ENCODE measurements at places on chromosomes 2 and 18. TPM values are rescaled to one million over a fixed set of nuclear protein-coding genes. Genes with fewer than 3 reads are reported as not detected.
A peak's percentile ranks its signal among the peaks of the same experiment; 100 is the strongest.

PTPRM gene
- 7.1 TPM for total RNA-seq

PLEKHH2 gene
- 2.6 TPM for total RNA-seq

GRCh38 chr18:55214969-55215368 is 255.7 kb upstream of the CCDC68 start:
- H3K36me3 ChIP-seq: no peaks in the 10 kb centered on the region
- H3K27me3 ChIP-seq: no peaks in the 10 kb centered on the region
- no peak overlapping the region for H3K4me3 ChIP-seq

GRCh38 chr2:47016172-47016913 is 100.7 kb upstream of the MCFD2 start:
- H3K36me3 ChIP-seq: peaks cover 7% of the 10 kb centered on the region
- no peak overlapping the region for H3K27ac ChIP-seq
- no peak for DNase-seq
- H3K27me3 ChIP-seq: no peaks in the 10 kb centered on the region

DNA sequence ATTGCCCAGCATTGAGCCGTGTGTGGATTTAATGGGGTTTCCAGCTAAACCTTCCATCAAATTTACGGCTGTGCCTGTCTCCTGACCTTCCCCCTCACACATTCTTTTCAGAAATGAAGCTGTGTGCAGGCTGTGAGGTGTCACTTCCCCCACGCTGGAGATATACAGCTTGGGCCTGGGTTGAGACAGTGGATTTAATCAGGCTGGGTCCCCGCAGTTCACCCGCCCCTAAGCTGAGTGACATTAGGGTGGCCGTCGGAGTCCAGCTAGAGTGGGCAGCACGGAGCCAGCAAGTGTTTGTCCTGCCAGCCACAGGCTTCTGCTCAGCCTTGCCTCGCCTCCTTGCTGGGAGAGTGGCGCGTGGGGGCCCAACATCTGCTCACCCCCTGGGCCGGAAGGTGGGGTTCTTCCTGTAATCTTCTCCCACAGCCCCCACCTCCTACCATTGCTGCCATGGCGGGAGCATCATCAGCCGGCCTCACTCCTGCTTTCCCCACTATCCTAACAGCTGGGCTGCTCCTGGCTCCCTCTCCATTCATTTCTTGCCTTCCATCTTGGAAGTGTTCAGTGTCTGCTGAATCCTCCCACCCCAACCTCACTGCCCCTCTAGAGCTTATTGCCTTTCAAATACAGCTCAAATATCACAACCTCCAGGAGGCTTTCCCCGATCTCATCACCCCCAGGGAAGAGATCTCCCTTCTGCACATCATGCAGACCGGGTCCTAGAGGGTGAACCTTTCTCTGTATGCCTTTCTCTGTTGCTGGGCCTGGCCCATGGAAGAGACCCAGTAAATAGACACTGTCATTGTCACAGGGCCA is 149.0 kb downstream of the GLI2 start:
- no peaks in the 10 kb centered on the region for H3K36me3 ChIP-seq
- no peaks in the 10 kb centered on the region for H3K4me1 ChIP-seq

- no peak within 1 kb of the TSS for H3K4me3 ChIP-seq
- H3K36me3 ChIP-seq: no peaks in the 10 kb centered on the region
- DNase-seq: no peak
- peaks cover 37% of the 10 kb centered on the region for H3K27me3 ChIP-seq
These were observed at the start of gene SALL3 for GRCh38 chr18:78979730-78980278. Gene SALL3, plus strand, starts transcription at chr18:78979818. Its CDS starts 457 bp downstream, at chr18:78980275.

DNA sequence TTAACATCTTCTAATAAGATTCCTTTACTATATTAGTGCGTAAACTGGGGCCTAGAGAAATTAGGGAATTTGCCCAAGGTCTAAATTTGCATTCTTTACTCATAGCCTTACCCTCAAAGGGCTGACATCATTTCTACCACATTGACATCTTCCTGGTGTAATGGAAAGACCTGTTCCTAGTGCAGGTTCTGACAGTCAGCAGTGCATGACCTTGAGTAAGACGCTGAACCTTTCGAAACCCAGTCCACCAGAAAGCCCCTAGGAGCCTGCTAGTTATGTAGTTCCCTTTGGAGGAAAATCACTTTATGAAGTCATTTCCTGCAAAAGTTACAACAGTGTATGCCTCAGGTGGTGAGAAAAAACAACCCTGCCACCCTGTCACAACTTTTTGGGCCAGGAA is 388.3 kb downstream of the TNS1 start:
- H3K4me1 ChIP-seq: peaks cover 28% of the 10 kb centered on the region
- H3K4me3 ChIP-seq: no peak overlapping the region
- no peak for DNase-seq
- H3K27me3 ChIP-seq: no peaks in the 10 kb centered on the region
- no peaks in the 10 kb centered on the region for H3K36me3 ChIP-seq

- H3K27me3 ChIP-seq: no peaks in the 10 kb centered on the region
- peaks cover 11% of the 10 kb centered on the region for H3K36me3 ChIP-seq
- no peak overlapping the region for H3K27ac ChIP-seq
- H3K4me1 ChIP-seq: no peaks in the 10 kb centered on the region
These were observed 81.7 kb downstream of the MGAT5 start for GRCh38 chr2:134335601-134336000.

GRCh38 chr18:59359576-59359952 is 499 bp upstream of the LMAN1 start:
- H3K4me1 ChIP-seq: peaks cover 17% of the 10 kb centered on the region
- H3K4me3 ChIP-seq: peak overlapping the region; percentile 80
- H3K27ac ChIP-seq: peak overlapping the region; percentile 51
- no peaks in the 10 kb centered on the region for H3K36me3 ChIP-seq
- H3K27me3 ChIP-seq: no peaks in the 10 kb centered on the region

TET3 gene
- 25.1 TPM for total RNA-seq

DNA sequence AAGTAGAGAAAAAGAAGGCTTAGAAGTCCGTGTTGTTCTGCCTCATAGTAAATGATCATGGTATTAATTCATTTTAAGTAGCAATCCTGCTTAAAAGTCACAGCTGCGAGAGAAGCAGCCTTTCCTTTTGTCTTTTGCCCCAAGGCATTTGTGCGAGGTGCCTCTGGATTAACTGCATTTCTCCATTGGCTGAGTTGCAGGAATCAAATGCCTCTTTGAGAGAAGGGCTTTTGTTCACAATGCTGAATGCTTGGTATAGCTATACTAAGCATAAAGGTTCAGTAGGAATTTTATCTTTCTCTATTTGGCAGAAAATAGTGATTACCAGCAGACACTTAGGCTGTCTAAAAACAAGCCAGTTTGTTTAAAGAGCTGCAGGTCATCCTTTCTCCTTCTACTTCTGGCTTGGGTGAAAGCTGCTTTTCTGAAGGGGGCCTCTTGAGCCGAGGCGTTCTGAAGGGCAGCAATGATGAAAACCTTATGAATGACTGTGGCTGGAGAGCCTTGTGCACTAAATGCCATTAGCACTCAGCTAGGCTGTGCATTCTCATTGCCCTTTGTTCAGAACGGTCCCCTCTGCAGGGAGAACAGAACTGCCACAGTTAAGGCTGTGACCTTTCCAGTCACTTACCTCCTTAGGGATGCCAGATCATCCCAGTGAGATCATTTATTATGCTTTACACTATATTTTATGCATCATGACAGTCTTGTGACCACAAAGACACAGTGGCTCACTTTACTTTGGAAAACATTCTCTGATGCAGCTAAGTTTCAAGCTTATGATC is 68.8 kb upstream of the TMEM87B start:
- no peak overlapping the region for H3K4me3 ChIP-seq
- H3K4me1 ChIP-seq: no peaks in the 10 kb centered on the region
- DNase-seq: no peak
